ENCODE measurements at places on chromosomes 2 and 18.

GRCh38 chr18:63992751-63993150 lies 22.9 kb downstream of the SERPINB8 start:
- DNase-seq: no peak

GRCh38 chr18:22114526-22115321 lies 54.7 kb upstream of the GATA6 start:
- no peak for DNase-seq

GRCh38 chr18:40013001-40013609 lies 1941.9 kb upstream of the PIK3C3 start:
- no peak for DNase-seq

- no peak for DNase-seq
Measured at GRCh38 chr2:190844700-190845401, 35.8 kb upstream of the GLS start.

GRCh38 chr18:11986061-11986460 lies 4.8 kb downstream of the IMPA2 start:
- DNase-seq: no peak

- no peak for DNase-seq
Measured at GRCh38 chr2:175824243-175824642, 177.8 kb downstream of the LNPK start.

DNA sequence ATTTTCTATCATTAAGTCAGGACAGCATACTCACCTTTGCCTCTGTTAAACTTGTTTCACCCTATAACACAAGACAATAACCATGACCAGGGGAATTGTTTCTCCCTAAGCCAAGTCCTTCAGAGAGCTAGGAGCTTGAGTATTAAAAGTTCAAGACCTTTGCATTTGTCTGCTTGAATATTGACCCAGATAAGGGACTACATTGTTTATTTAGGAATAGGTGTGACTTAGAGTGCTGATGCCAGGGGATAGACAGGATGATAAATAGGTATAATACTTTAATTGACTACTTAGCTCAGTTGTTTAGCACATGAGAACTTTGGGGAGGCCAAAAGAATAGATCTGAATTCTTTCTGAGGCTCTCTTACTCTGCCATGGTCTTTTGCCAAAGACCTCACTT lies 185.8 kb downstream of the FMNL2 start:
- DNase-seq: no peak

- DNase-seq: no peak
Measured at GRCh38 chr2:25806941-25807340, 71.3 kb downstream of the ASXL2 start.
